Ascending aorta (tissue), 2 donors: ENCODE measurements at places on chromosomes 11 and 22.

- DNase-seq = no peak
Observed at GRCh38 chr11:35579557-35580396, 38.5 kb upstream of the FJX1 start.

- DNase-seq = no peak
Observed at GRCh38 chr11:1656061-1656441, 26.5 kb downstream of the KRTAP5-5 start.

- DNase-seq = no peak
Observed at GRCh38 chr11:78532991-78533390, 41.7 kb downstream of the NARS2 start.

GRCh38 chr22:38317122-38317994, at the start of gene CSNK1E:
CSNK1E (minus strand) TSS chr22:38317433; CDS start chr22:38314157, 3,276 bp downstream.
- peak; percentile 88 for DNase-seq

- no peak for DNase-seq
Observed at GRCh38 chr11:130464291-130464812, 15.9 kb downstream of the ADAMTS15 start.

GRCh38 chr11:6655020-6655789, 404 bp downstream of the DCHS1 start:
- peak; percentile 81 for DNase-seq

- no peak for DNase-seq
Observed at GRCh38 chr11:64251016-64251752, at the start of gene PLCB3. PLCB3 (plus strand) TSS chr11:64251530; CDS start chr11:64251650, 120 bp downstream.

DNA sequence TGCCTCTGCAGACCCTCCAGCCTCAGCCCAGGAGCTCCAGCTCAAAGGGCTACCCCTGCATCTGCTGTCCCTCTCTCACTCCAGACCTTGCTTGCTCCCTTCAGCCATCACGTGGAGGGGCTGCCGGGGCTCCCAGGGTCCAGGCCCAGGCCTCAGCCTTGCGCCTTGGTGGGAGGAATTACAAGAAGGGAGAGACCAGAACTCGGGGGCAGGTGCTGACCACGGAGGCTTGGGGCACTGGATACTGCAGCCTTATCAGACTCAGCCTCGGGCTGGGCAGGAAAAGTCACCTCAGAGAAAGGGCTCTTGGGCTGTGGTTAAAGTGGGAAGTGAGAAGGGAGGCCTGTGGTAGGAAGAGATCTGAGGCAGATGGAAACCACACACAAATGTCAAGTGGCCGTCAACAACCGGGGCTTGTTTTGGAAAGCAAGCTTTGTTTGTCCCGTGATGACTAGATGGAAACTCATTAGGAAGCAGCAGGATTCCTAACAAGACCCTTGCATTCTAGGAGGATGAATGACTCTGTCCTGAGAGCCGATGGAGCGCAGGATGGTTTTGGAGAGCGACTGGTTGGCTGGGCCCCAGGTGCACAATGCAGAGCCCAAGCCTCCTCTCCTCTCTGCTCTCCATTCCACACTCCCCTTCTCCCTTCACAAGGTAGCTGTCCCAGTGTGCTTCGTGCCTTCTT, 1321.7 kb downstream of the TBC1D22A start:
- no peak for DNase-seq

DNA sequence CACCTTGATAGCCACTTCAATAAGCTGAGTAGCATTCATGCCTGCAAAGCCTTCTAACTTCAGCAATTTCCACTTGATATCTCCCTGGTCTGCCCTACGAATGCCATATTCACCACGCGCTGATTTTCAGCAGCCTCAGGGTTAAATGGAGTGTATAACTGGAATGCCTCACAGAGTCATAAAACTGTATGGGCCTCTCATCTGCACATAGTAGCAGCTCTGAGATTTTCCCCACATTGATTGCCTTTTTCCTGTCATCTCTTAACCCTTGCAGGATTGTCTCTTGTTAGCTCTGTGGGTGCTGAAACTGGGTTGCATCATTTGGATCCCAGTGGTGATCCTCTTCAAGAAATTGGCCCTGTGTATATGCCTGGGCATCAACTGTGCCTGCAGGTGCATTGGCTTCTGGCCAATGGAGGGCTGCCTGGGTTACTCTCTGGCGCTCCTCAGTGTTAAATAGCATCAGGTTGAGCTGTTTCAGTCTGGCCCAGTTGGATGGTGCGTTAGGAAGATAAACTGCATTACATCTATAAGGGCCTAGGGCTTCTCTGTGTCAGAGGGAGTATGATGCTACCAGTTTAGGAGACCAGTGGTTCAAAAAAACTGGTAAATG, 17.4 kb upstream of the GLYATL1 start:
- DNase-seq = no peak

- DNase-seq = no peak
Observed at GRCh38 chr11:125261588-125261987, 97.0 kb downstream of the PKNOX2 start.

DNA sequence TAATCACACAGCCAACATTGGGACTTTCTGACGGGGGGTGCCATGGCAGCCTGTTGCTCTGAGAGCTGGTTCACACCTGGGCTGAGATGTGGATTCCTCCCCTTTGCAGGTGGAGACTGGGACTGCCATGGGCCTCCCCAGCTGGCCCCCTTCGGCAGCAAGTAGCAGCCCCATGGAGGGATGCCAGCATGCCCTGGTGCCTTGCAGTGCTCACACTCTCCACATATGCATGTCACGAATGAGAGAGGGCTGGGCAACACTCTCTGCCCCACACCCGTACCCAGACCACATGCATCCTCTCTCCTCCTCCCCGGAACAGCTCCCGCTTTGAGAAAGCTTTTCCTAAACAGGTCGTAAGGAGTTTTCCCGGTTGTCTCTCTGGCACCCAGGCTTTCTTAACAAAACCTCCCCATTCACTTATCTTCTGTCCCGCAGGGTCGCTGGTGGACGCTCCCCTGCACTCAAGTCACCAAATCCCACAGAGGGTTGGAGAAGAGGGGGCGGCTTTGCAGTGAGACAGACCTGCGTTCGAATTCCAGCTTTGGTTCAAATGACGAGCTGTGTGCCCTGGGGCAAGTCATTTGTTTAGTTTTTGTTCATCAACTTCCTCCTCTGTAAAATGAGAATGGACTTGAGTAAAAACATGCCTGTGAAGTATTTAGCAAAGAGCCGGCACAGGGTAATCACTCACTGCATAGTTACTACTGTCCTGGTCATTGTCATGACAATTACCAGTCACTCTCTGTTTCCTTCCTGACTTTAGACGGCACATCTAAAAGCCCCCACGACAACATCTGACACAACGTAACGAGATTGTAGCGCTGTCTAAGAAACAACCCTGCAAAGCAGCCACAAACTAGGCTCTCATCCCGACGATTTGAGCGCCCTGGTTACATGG, 231.3 kb upstream of the B3GAT1 start:
- DNase-seq = peak; percentile 45

- DNase-seq = no peak
Observed at GRCh38 chr11:70925238-70925637, 327.1 kb downstream of the SHANK2 start.

GRCh38 chr11:67269401-67270255, 3.4 kb downstream of the GRK2 start:
- DNase-seq = peak; percentile 7

- DNase-seq = peak; percentile 82
Observed at GRCh38 chr22:44172370-44173108, 8.2 kb upstream of the PARVG start.

DNA sequence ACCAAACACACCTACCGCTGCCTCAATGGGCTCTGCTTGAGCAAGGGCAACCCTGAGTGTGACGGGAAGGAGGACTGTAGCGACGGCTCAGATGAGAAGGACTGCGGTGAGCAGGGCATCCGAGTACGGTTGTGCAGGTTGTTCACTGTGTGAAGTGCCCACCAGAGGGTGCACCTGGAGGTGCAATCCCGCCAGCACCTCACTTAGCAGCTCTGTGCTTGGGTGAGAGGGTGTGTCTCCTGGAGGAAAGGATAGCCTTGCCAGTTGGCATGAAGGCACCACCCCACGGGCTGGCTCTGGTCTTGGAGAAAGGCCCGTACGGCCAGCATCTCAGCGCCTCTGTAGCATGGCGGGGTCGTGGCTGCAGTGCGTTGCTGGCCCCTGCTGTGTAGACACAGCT, 39.4 kb downstream of the ST14 start:
- DNase-seq = no peak

DNA sequence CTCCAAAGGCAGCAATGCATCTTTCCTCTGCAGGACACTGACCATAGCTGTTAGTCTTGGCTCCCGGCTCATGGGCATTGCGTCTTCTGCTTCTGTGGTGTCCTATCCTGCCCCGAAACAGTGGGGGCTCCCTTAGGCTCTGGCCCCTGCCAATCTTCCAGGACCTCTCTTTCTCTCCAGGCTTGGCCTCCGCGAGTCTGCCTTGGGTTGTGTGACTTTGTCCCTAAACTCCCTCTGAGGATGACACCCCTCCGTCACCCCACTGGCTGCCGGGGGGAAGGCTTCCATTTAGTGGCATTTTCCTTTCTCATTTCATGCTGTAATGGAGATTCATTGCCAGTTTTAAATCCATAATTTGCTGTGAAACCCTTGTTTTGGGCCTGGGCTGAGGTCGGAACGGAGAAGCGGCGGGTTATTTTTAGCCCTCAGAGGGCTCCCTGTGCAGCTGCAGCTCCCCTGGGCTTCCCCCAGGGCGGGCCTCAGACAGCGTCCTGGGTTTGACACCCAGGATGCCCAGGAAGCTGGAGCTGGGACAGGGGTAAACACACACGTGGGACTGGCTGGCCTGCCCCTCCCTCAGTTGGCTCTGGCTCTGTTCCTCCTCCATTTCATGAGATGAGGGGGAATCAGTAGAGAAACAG, 156.1 kb downstream of the ST3GAL4 start:
- no peak for DNase-seq

DNA sequence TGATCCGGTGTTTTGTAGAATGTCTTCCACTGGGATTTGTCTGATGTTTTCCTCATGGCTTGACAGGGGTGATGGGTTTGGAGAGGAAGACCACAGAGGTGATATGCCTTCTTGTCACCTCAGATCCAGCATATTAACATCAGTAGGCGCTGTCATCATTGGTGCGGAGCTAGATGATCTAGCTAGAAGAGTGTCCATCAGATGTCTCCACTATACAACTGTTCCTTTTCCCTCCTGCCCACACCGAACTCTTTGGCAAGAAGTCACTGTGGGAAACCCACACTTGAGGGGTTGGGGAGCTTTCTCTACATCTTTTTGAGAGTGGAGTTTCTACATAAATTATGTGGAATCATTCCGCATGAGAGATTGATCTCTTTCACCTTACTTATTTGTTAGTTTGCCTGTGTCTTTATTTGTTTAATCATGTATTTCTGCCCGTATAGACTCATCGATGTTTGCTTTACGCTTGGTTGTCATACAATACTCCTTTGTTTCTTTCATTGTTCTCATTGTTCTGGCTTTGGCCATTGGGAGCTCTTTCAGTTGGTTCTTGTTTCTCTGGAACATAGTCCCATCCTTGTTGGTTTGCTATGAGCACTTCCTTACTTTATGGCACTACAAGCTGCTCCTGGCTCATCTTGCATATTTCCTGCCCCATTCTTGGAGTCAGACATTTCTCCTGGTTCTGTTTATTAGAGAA, 1420.3 kb downstream of the BRD1 start:
- no peak for DNase-seq

DNA sequence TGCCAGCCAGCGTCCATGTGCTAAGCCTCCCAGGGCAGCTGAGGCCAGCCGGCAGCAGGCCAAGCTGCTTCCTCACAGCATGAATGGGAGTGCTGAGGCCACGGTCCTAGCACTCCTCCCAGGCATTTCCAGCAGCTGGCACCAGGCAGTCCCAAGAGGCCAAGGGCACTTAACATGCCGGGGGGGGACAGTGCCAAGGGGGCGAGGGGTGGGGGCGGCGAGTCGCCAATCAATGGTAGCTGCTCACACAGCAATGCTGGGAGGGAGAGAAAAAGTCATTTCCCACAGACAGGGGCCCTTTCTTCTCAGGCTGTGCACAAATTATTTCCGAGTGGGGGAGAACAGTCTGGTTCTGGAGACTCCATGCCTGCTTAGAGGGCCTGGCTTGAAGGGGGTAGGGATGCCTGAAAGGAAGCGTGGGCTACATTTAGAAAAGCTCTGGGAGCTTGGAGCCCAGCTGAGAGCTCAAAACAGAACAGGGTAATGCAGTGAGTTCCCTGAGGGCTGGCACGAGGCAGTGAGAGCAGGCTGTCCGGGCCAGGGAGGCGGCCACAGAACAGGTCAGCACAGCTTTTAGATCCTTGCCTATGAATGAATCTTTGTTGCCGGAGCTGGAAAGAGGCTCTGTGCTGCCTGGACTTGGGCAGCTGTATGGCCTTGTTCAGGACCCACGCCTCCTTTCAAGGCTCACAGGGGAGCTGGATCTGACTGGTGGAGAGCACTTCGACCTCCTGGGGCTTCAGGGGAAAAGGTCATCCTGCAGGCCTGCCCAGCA, 14.4 kb upstream of the TBC1D10A start:
- no peak for DNase-seq

- no peak for DNase-seq
Observed at GRCh38 chr22:39959640-39960447, at the start of gene TMA7B. TMA7B (plus strand) TSS chr22:39960397; CDS start chr22:39964375, 3,978 bp downstream.

DNA sequence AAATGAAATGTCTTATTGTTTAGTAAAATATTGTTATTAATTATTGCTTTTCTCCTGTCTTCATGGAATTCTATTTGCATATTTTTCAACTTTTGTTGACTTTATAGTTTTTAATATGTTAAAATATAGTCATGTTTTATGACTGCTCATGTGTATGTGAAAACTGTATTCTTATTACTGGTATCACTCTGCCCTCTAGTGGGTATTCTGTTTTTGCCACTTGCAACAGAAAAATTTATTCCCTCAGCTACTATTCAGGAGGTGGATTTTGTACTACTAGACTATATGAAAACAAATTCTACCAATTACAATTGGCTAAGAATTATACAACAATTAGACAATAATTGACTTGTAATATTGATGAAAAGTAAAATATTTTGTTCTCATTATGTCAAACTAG, 45.0 kb downstream of the OR4C6 start:
- no peak for DNase-seq

DNA sequence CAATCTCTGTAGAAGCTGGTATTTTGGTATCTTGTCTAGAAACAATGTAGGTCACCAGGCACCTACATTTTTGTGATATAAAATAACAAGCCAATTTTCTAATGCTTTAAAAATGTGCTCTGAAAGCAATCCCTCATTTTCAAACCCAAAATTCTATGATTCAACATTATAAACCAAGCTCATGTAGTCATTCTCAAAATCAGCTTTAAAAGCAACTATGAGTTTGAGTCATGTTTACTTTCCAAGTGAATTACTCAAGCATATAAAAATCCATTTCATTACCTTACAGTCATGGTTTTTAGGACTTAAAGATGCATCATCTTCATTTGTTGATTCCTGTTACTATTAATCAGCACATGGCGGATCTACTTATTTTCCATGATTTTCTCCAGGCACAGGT, 216.4 kb downstream of the GRM5 start:
- no peak for DNase-seq

DNA sequence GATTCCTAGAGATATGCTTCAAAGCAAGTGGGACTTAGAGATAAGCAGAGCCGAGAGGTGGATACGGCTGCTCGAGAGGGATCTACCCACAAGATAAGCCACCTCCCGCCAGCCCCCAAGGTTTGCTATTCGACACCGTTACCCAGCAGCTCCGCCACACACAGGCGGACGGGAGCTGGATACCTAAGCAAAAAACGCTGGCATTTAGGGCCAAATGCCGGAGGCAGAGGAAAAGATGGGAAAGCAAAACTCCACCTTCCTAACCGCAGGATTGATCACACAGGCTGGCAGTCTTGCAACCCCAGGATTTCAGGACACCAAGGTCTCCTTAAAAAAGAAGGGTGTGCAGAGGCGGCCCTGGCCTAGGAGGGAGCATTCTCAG, 709 bp downstream of the FTH1 start:
- DNase-seq = no peak

GRCh38 chr22:48727454-48728058, 1100.1 kb downstream of the BRD1 start:
- DNase-seq = no peak
